ENCODE measurements at places on chromosomes 11 and 22. TPM values are rescaled to one million over a fixed set of nuclear protein-coding genes. Genes with fewer than 3 reads are reported as not detected.

Gene MRGPRX4
- not detected for total RNA-seq

Gene MUC15
- not detected for total RNA-seq

Gene PDE2A
- total RNA-seq = 0.07 TPM

Gene LMO1
- total RNA-seq = not detected

Gene RAB1B
- 242 TPM for total RNA-seq

Gene GUCY1A2
- 0.16 TPM for total RNA-seq

Measured in HFFc6 (cell line).